ENCODE measurements at places on chromosomes 13 and 19. TPM values are rescaled to one million over a fixed set of nuclear protein-coding genes. Genes with fewer than 3 reads are reported as not detected.

LGALS4 gene
- 0.70 TPM for total RNA-seq

RFPL4AL1 gene
- not detected for total RNA-seq

- no peak for DNase-seq
Observed at GRCh38 chr13:107678075-107678689, 537.2 kb downstream of the LIG4 start.

GRCh38 chr19:44803442-44804428 is 5.2 kb upstream of the BCAM start:
- DNase-seq: no peak

DNA sequence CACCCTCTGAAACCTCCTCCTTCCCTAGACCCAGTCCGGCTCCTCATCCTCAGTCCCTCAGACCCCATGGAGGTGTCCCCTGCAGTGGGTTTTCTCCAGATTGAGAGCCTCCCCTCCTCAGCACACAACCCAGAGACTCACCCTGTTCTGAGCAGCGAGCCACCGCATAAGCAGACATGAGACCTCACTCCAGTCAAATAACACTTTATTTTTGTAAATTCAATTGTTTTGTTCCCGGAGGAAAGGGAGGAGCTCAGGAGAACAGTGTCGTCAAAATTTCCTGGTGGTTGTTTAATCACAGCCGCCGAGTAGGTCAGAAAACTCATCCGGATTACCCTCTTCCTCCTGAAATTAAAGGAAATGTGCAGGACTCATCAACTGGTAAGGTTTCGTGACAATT is 57.5 kb downstream of the ERICH4 start:
- no peak for DNase-seq

Data from activated CD4-positive, alpha-beta memory T cell treated with anti-CD3 and anti-CD28 coated beads for 36 hours (primary cell).